ENCODE measurements at places on chromosomes 1 and 21.

GRCh38 chr1:248631354-248632008 is 3.4 kb downstream of the OR2T11 start:
- DNase-seq, result no peak

GRCh38 chr1:68049941-68050878 is at the start of gene DIRAS3:
Gene DIRAS3 (minus strand): TSS chr1:68050627. CDS start chr1:68047297, 3,330 bp downstream.
- no peak for DNase-seq

- DNase-seq, result no peak
These were observed 325.3 kb upstream of the ADAMTS5 start for GRCh38 chr21:27292229-27292628.

- no peak for DNase-seq
These were observed 2.2 kb downstream of the JUN start for GRCh38 chr1:58781541-58782177.

DNA sequence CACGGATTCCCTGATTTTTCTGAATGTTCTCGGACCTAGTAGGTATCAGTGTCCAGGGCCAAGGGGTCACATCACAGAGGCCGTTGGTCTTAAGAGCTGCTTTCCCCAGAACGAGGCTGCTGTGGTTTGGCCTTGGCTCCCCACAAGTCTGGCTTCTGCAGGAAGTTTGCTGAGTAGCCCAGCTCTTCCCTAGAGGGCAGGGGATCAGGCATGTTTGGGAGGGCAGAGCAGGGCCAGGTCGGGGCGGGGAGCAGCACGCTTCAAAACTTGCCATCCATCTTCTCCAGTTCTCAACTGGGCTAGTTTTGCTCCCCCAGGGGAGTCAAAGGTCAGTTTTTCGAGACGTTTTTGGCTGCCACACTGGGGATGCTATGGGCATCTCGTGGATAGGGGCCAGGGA is 37.0 kb downstream of the MAN1C1 start:
- DNase-seq, result no peak

DNA sequence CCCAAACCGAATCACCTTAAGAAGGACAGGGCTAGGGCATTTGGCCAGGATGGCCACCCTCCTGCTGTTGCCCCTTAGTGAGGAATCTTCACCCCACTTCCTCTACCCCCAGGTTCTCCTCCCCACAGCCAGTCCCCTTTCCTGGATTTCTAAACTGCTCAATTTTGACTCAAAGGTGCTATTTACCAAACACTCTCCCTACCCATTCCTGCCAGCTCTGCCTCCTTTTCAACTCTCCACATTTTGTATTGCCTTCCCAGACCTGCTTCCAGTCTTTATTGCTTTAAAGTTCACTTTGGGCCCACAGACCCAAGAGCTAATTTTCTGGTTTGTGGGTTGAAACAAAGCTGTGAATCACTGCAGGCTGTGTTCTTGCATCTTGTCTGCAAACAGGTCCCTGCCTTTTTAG is 3.6 kb downstream of the BTG2 start:
- DNase-seq, result no peak

DNA sequence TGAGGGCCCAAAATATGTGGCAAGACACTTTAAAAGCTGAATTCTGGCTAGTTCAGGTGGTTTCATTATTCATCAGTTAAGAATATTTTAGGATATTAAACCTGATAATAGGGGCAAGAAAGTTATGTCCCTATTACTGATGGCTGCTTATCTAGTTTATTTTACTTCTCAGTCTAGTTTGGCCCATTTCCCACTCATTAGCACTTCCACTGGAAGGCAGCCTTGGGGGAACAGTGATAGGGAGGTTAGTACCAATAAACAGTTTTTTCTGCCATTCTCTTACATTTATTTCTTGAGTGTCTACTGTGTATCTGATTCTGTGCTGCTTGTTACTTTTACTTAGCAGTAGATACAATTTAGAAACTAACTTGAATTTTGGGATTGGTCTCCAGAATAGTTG is 9.0 kb downstream of the PPP1R12B start:
- no peak for DNase-seq

Measured in renal cortex interstitium (tissue), 15 donors.